ENCODE measurements at places on chromosomes 12 and 14.

- no peak for DNase-seq
These were observed 1.3 kb upstream of the ATP5MC2 start for GRCh38 chr12:53677016-53677799.

- no peak for DNase-seq
These were observed 10.4 kb downstream of the MAP4K5 start for GRCh38 chr14:50521912-50522341.

GRCh38 chr12:130428116-130428515 is 90.4 kb downstream of the PIWIL1 start:
- no peak for DNase-seq

DNA sequence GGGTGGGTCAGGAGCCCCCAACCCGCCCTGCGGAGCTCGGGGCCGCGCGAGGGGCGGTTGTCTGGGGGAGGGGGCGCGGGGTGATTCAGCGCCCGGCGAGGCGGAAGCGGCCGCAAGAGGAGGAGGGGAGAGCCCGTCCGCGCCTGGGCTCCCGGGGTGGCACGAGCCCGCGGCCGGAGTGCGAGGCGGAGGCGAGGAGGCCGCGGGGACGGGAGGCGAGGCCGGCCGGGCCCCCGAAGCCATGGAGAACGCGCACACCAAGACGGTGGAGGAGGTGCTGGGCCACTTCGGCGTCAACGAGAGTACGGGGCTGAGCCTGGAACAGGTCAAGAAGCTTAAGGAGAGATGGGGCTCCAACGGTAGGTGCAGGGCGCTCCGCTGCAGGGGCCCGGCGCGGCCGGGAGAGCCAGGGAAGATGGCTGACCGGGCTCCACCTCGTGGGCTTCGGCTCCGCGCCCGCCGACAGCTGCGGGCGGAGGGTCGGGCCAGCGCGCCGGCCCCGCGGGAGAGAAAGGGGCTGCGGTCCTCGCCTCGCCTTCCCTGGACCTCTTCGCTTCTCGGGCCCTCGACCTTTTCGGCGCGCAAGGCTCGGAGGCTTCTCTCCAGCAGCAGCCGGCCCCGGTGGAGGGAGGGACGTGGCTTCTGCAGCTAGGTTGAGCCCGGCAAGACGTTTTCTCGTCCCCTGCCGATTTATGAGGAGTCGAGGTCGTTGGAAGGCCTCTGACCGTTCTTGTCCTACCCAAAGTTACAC is 677 bp downstream of the ATP2A2 start:
- DNase-seq, result peak; percentile 32

DNA sequence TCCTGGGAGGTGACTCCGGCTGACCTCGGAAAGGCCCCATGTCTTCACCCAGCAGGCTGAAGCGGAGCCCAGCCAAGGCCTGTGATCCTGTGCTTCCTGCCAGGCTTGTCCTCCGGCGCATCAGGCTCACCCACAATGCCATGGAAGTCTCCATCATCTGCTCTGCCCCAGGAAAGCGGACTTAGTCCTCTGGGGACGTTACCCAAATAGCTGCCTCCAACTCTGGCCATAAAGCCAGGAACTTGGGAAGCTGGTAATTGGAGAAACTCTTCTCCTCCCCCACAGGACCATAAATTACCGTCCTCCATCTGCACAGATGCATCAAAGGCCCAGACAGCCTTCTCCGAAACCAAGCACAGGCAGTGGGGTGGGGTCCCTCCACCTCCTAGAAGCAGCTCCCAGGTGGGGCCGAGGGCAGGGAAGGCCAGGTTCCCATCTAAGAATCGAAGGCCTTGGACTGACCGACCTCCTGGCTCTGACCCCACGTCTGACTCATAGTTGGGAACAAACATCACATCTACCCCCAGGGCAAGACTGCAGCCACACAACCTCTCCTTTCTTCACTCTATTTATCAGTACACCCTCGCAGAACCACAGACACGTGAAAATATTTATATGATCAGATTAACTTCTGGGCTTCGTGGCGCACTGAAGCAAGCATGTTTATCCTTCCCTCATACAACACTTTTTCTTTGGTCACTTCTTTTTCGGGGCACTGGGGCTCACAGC is 56.4 kb downstream of the PITPNM2 start:
- DNase-seq, result peak; percentile 38

GRCh38 chr12:50992819-50993218 is 33.4 kb downstream of the SLC11A2 start:
- DNase-seq, result no peak

DNA sequence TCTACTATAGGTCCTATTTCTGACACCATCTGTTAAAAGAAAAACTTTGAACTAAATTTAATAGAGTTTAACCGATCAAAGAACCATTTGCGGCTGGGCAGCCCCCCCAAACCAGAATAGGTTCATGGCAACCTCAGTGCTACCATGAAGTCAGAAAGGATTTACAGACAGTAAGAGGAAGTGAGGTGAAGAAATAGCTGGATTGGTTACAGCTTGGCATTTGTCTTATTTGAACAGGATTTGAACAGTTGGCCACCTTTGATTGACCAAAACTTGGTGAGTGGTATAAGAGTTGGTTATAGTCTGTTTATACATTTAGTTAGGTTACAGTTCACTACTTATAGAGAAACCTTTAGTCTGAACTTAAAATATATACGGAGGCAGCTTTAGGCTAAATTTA is 88.9 kb downstream of the TXNDC16 start:
- DNase-seq, result no peak

DNA sequence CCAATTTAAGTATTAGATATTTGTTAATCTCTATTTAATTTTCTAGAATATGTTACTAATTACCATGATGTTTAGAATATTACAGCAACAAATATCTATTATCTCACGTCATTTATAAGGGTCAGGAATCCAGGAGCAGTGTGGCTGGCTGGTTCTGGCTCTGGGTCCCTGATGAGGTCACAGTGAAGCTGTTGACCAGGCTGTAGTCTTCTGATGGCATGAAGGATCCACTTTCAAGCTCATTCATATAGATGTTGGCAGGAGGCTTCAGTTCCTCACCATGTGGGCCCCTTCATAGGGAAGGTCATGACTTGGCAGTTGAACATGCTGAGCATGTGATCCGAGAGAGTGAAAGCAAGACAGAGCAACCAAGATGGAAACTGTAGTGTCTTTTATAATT is 375.6 kb downstream of the ATP23 start:
- no peak for DNase-seq

DNA sequence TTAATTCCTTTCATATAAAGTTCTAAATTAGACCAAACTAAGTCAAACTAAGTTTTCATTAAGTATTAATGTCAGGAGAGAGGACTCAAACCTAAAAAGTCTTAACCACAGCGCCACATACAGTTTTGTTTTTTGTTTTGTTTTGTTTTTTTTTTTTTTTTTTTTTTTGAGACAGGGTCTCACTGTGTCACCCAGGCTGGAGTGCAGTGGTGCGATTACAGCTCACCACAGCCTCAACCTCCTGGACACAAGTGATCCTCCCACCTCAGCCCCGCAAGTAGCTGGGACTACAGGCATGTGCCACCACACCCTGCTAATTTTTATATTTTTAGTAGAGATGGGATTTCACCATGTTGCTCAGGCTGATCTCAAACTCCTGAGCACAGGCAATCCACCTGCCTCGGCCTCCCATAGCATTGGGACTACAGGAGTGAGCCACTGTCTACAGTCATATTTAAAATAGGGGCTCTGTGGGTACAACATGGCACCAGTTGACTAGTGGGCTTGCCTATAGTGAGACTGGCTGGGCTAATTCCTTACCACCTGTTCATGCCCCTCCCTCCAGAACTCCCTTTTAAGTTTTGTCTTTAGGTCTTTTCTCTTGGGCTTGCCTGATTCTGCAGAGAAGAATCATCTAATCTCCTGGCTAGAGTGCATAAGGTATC is 110.2 kb downstream of the PPP2R5E start:
- no peak for DNase-seq

GRCh38 chr14:55332654-55333570 is 61.7 kb downstream of the FBXO34 start:
- no peak for DNase-seq

Measured in RCC 7860 (cell line).